Inflammatory macrophage (primary cell): ENCODE measurements at places on chromosomes 11 and 22.

DNA sequence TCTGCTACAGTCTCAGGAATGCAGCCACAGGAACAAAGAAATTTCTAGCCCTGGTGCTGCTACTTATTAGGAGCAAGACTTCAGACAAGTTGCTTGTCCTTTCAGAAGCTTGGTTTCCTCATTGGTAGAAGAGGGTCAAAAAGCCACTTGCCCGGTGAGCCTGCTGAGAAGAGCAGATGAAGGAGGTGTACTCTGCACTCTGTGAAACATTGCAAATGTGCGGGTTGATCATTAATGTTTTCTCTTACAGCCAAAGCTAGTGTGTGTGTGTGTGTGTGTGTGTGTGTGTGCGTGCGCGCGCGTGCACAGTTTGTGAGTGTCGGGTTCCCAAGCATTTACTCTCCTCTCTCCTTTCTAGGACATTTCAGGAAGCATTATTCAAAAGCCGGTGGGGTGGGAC, 86.3 kb upstream of the NNMT start:
- no peak for DNase-seq

DNA sequence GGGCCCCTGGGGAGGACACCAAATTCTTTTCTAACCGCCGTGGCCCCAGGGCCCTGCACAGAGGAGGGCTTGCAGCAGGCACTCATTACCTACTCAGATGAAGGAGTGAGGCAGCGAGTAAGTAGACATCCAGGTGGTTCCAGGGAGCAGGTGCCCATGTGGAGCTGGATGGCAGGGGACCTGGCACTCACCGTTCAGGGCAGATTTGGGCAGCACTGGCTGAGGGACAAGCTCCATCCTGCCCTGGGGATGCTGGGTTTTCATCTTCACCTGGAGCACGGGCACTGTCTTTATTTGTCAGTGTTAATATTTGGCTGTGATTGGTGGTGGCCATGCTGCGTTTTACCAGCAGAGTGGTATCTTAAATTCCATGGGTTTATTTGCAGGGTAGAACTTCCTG, 1182.7 kb downstream of the BRD1 start:
- DNase-seq = no peak

DNA sequence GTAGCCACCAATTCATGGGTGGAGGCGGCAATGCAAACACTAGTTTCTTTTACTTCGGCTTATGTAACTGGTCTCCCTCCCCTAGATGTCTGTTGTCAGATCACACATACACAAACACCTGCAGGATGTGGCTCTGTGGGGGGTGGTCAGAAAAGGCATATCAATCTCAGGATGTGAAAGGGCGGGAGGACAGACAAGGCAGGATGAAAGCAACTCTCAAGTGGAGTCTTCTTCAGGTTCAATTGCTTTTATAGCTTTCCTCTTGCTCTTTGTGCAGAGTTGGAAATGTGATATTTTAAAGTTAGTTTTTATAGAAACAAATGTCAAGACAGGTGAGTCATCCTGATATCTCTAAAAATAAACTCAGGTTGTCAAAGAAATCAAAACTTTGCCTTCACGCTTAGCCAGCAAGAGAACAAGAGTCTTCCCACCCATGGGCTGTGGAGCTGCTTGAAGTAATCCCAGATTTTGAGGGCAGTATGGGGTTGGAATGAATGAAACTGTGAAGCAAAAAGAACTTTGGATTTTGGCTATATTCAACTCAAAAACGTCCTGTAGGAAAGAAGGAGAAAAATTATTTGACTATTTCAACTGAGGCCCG, 423.4 kb downstream of the GUCY1A2 start:
- DNase-seq = no peak

DNA sequence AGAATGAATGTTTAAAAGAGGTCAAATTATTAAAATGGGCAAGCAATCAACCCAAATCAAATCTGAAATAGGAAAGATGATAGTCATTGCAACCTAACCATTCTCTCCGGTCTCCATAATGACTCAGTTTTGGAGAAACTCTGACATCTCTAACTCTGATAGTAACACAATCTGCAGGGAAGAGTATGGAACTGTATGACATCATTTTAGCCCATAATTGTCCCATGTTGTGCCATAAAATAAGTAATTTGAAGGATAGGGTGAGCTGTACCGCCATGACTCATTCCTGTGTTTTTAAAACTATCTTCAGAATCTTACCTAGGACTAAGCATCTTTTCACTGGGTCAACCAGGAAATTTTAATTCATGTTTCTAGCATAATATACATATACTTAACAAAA, 350.8 kb downstream of the DLG2 start:
- DNase-seq = no peak

- DNase-seq = no peak
These were observed 116.2 kb downstream of the NECTIN1 start for GRCh38 chr11:119612814-119613213.

- DNase-seq = peak; percentile 34
These were observed 2.3 kb downstream of the ACY3 start for GRCh38 chr11:67648140-67648795.

DNA sequence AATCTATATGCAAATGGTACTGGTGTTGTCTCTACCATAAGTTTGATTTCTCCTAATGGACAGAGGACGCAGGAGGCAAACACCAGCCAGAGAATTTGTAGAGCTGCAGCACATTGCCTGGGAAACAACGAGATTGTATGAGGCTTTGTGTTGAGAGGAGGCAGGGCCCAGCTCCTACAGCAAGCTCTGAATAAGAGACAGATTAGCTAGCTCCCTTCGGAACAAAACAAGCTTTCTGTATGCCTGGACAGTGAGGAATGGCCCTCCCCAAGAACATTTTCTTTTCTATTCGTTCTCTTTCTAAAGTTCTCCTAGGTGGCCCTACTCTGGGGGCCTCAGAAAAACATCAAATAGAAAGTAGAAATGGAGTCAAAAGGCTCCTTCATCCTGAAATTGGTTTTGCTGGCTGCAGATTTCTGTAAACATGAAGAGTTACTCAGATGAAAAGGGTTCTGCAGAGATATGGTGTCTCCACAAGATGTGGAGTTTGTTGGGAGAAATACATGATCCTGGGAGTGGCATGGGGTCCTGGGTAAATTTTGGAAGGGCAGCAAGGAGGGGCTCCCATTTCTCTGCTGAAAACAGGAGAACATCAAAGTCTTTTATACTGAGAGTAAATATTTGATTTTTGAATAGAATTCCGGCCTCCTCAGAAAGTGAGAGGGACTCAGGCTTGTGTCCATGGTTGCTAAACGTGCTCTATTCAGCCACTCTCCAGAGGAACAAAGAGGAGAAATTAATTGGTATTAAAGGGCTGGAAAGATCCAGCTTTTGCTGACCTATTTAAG, 6.8 kb upstream of the HEPACAM start:
- no peak for DNase-seq

DNA sequence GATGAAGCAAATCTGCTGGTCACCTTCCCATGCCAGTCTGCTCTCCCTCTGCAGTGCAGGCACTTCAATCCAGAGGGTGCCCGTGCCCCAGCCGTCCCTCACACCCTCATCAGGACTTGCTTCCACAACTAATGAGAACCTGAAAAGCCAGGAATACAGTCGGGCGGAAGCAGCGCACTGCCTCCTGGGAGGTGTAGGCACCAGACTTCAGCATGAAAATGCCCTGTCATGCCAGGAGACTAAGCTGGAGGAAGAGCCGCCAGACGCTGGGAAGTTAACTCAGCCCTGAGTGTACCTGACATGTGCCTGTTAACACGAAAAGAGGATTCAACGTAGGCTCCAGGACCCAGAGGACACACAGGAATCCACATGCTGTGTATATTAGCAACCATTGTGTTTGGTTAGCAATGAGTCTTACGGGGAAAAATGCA, 40.1 kb upstream of the FLI1 start:
- peak; percentile 82 for DNase-seq

DNA sequence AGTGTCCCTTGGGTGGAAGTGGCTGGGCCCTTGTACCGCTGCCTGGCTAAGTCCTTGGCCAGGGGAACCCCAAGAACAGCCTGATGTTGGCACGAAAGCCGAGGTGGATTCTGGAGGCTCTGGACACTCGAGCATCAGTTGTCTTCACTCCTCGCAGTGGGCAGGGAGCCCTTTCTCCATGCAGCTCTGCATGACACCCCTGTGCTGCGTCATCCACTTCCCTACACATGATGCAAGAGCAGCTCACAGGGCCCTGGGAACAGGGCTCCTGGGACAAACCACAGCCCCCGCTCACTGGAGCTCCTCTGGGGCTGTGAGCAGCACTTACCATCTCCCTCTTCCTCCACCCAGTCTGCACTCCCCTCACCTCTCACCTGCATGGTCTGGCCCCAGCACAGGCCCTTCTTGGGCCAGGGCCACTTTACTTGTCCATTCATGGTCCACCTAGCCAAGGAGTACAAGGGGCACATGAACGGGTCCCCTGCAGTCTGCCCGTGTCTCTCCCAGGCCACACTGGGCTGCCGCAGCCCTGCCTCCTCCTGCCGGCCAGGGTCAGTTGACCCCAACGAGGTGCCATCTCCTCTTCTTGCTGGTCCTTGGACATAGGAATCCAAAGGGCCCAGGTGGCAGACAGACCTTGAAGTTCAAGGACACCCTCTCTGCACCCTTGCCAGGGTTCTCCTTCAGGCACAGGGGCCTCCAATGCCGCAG, 66.5 kb downstream of the IGF2 start:
- DNase-seq = no peak

GRCh38 chr11:95641495-95641894, 148.1 kb downstream of the FAM76B start:
- DNase-seq = no peak

DNA sequence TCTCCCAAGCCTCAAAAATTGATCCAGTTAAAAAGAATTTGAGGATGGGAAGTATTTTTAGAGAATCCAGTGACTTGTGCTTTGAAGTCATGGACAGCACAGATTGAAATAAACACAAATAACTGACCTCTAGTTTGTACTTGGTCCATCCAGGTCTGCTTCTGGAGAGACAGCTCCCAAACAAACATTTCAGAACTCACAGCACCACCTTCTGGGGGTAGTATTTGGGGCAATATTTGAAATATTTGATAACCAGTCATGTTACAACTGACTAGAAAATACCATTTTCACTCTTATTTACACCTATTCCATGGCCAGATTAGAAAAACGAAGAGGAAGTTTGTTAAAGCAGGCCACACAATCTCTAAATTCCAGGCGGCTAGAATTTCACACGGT, 56.2 kb downstream of the CTSC start:
- DNase-seq = no peak

- no peak for DNase-seq
These were observed 125.7 kb upstream of the C11orf58 start for GRCh38 chr11:16612566-16613261.

GRCh38 chr11:93478841-93479240, 64.3 kb downstream of the SMCO4 start:
- DNase-seq = no peak

GRCh38 chr11:19963697-19964387, 196.4 kb downstream of the DBX1 start:
- no peak for DNase-seq

DNA sequence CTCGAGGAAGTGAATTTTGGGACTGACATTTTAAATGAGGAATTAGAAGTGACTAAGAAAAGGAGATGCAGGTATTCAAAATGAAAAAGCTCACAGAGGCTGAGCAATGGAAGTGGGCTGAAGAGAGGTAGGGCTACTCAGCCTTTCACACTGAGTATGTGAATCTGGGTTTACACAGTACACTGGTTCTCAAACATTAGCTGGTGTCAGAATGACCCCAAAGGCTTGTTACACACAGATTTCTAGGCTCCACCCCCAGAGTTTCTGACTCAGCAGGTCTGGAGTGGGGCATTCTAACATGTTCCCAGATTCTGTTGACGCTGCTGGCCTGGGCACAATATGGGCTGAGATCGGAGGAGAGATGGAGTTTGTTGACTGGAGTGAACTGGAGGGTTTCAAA, 32.8 kb downstream of the CADM1 start:
- DNase-seq = no peak

DNA sequence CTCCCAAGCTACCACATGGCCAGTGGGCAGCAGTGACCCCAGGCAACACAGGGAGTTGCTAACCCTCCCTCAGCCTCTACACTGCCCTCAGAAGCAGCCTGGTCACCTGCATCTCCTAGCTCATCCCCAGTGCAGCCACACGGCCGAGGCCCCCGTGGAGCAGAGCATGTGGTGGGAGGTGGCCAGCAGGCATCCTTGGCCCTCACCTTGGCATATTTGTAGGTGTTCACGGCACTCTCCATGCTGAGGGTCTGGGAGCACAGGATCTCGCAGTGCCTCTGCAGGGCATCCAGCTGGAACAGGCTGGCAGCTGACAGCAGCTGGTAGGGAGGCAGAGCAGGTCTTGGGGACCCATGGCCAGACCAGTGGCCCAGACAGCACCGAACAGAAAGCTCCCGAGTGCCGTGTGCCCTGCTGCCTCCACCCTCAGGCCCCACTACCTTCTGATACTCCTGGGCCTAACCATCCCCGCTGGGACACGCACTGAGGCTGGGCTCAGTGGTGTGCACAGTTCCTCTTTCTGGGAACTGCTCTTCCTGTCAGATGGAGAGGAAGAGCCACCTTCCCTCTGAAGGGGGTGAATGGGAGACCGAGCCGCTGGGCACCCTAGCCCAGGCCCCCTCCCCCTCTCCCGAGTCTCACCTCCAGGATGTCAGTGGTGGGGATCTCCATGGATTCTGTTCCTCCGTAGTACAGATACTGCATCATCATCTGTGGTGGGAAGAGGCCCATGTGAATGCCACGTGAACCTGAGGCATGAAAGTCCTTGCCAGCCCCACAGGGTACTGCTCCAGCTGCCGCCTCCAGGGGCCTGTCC, 48.8 kb downstream of the NAT10 start:
- peak; percentile 45 for DNase-seq

DNA sequence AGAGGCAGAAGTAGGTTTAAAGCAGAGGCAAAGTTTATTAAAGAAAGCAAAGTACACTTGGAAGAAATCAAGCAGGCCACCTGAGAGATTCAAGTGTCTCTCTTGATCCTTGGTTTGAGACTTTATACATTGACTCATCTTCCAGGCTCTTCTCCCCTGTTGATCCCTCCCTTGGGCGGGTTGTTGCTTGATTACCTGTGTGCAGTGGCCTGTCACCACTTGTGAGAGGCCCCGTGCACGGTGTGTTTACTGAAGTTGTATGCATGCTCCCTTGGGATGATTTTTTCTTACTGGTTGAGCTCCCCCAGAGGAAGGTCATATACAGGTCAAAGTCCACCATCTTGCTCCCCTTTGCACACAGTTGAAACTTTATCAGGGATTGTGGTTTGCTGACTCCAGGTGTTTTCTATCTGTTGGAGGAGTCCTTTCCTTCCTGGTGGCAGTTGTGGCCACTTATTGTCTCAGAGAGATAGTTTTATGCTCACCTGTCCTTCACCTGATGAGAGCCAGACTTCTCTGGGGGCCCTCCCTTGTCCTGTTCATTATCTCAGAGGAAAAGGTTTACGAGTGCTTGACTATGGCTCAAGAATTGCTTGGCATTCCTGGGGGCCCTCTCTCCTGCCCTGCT, 16.3 kb upstream of the RBMXL2 start:
- DNase-seq = no peak

GRCh38 chr22:28715611-28716010, 26.0 kb downstream of the CHEK2 start:
- DNase-seq = no peak

- peak; percentile 79 for DNase-seq
These were observed 61.8 kb downstream of the SLC22A12 start for GRCh38 chr11:64652586-64653387.

- no peak for DNase-seq
These were observed 76.8 kb upstream of the BIRC3 start for GRCh38 chr11:102240502-102240901.

GRCh38 chr11:116976941-116977570, 121.2 kb downstream of the SIK3 start:
- no peak for DNase-seq

- no peak for DNase-seq
These were observed 172.5 kb downstream of the CTTN start for GRCh38 chr11:70570693-70571395.

- no peak for DNase-seq
These were observed 68.4 kb downstream of the MYEOV start for GRCh38 chr11:69362315-69362714.

- no peak for DNase-seq
These were observed 6.4 kb downstream of the GATD1 start for GRCh38 chr11:770642-771616.
